KBM-7 (cell line): ENCODE measurements at places on chromosomes 7 and 10.

DNA sequence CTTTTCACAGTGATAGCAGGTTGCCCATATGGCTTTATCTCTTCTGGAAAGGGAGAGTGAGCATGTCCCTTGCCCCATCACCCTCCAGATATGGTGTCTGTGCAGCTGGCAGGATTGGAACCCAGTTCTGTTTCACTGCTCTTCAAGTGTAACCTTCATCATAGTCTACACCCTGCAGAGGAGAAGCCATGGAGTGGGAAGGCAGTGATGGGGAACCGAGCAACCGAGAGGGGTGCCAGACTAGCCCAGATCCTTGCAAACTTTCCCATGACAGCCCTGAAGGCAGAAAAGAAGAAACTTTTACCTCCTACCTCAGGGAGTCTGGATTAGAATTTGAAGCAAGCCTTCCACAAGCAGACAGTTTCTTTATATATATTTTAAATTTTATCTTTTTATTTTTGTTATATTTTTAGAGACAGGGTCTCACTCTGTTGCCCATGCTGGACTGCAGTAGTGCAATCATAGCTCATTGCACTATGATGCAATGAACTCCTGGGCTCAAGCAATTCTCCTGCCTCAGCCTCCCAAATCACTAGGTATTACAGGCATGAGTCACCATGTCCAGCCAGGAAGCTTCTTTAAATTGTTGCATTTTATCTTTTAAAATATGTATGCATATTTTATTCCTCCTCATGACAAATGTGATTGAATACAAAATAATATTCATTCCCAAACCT lies 133.3 kb downstream of the KCNMA1 start:
- DNase-seq: no peak

GRCh38 chr7:25167262-25167843 lies 42.3 kb upstream of the CYCS start:
- no peak for DNase-seq

DNA sequence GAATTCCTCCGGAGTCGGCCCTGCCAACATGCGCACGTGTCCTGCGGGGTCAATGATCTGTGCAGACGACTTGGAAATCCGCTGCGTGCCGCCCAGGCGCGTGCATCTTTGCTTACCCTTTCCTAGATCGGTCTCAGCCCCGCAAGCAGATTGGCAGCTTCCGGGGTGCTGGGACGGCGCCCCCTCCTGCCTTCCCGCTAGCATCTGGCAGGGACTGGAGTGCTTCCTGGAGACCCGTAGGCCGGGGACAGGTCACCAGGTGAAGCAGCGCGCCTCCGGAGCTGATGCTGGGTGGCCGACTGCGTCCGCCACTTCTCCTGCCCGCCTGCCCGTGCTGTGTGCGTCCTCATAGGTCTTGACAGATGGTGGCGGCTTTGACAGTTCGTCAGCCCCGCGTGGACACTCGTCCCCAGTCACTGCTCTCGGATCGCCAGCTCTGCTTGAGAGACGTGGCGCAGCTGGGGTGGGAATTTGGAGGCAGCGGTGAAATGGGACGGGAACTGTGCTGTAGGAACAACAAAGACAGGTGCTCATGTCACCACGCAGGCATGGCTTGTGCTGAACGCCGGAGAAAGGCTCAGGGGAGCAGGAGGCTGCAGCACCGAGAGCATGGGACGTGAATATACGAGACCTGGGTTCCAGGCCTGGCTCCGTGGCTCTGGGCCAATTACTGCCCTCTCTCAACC lies 21.9 kb upstream of the KCNK18 start:
- no peak for DNase-seq

DNA sequence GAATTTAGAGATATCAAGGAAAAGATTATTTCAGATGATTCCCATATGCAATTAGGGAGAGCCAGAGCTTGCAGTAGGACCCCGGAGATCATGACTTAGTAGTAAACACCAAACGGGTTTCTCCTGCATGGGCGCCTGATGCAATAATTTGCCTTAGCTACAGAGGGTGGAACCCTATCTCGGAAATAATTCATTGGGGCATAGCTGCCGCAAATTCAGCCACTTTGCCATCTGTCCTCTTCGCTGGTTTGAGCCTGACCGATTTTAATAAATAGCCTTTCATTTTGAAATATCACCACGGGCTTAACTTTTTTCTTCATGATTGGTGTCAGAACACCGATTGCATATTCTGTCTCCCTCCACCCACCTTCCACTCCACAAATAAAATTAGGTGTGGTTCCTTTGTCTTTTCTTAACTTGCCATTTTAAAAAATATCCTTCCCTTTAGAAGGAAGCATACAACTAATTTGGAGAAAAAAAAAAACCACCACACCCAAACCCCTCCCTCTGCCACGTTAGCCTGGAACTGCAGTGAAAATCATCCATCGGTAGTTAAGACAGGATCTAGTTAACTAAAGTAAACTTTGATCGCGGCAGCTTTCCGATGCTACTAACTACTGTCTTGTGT lies 1.4 kb downstream of the GARS1 start:
- DNase-seq: peak; percentile 47

- no peak for DNase-seq
Observed at GRCh38 chr7:1856161-1856887, 186.2 kb downstream of the ELFN1 start.

DNA sequence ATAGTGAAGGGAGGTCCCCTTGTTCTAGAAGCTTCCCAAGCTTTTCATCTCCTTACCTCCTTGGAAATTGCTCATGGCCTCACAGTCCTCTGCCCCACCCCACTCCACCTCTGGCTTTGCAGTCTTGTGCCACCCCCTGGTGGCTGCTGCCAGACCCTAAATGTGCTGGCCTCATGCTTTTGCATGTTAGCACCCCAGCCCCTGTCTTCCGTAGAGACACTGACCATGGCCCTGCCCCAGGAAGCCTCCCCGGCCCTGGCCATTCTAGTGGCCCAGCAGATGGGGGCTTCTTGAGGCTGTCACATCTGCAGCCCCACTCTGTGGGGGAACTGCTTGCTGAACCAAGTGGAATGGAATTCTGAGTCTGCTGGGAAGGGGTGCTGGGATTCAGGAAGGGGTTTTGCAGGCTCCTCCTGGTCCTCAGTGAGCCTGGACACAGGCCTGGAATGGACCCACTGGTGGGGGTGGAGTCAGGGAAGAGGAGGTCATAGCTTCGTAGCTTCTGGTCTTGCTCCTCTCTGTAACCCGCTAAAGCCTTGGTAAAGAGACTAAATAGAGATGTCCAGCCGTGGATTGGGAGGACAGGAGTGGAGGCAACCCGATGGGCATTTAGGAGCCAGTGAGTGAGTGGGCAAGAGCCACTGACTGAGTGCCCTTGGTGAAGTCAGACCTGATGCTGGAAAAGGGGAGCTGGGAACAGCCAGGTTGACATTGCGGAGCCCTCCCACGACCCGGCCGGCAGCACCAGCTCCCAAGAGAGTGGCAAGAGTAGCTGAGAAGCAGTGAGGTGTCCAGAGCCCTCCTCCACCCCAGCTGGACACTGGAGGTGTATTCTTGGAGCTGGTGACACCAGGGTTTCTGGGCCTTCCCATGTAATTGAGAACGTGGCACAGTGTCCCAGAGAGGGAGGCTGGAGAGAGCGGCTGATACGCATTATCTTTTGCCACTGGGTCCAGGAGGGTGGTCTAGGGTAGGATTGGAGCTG lies 20.9 kb downstream of the RAMP3 start:
- peak; percentile 16 for DNase-seq

- DNase-seq: peak; percentile 76
Observed at GRCh38 chr7:50227726-50228125, 76.8 kb upstream of the IKZF1 start.

DNA sequence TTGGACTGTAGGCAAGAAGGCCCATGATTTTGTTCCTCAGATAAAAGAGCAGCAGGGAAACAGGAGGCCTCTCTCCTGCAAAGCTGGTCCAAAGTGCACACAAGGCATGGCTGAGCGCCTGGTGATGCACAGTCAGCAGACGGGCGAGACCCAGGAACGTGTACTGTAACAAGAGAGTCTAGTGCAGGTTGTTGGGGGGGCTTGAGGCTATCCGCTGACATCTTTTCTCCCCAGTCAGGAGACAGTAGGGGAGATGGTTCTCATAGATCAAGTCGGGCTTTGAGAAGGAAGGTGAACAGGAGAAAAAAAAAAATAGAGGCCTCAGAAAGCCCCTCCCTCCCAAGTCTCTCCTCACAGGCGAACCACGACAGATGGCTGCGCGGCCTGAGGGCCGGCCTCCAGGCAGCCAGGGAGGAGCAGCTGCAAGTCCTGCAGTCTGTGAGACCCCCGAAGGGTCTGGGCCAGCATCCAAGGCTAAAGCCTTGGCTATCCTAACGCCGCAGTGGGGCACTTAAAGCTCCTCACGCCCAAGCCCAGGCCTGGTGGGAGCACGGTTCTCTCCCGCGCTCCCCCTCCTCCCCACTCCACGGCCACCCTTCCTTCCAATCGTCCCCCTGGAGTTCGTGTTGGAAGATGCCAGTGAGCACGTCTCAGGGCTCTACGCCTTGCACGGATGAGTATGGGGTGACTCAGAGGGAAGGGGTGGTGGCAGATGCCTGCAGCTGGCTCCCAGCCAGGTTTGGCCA lies 68.3 kb downstream of the PRKAG2 start:
- no peak for DNase-seq

DNA sequence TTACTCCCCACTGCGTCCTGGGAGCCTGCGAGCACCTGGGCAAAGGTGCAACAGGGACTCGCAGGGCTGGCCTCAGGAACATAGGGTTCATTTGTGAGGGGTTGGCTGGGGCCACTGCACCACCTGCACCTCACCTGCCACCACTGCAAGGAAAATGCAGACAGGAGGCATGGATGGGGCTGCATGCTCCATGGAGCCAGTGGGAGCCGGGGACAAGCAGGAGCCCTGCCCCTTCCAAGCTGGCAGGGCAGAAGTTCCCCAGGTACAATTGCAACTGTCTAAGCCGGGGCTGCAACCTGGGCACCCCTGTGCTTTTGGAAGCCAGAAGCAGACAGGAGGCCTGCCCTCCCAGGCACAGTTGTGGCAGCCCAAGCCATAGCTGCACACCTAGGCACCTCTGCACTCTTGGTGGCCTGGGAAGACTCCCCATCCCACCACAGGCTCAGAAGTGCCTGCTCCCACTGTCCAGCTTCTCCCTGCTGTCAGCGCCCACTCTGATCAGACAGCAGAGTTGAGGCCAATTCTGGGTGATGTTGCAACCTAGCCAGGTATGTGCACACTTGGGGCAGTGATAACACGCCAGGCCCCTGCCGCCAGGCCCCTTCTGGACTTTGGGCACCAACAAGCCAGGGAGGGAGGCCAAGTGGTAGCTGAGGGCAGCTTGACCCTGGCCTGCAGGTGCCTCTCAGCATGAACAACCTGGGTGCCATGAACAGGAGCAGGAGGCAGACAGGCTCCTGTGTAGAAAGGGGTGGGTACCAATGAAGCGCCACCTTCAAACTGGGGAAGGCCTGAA lies 58.2 kb downstream of the TMEM106B start:
- DNase-seq: no peak

DNA sequence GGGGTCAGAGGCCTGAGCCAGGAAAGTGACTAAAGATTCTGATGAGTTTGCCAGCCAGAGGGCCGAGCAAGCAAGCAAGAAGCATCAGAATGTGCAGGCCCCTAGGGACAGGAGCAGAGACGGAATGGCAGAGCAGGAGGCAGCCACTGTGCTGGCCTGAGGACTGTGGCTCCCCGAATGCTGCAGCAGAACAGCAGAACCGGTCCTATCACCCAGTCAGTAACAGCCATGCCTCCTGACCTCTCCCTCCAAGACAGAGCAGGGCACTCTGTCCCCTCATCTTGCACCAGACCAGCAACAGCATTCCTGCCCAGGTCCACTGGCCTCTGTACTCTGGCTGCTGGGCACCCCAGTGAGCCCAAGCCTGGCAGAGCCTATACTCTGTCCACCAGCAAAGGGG lies 85.9 kb downstream of the ARHGAP22 start:
- DNase-seq: no peak

DNA sequence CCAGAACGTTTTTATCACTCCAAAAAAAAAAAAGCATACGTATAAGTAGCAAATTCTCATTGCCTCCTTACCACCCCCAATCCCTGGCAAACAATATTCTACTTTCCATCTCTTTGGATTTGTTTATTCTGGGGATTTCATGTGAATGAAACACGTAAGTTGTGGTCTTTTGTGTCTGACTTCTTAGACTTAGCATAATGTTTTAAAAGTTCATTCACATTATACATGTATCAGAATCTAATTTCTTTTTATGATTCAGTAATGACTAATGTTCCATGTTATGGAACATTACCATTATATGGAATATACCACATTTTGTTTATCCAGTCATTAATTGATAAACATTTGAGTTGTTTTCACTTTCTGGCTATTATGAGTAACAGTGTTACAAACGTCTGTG lies 12.5 kb upstream of the KLHL7 start:
- DNase-seq: no peak
